Activated CD8-positive, alpha-beta memory T cell treated with anti-CD3 and anti-CD28 coated beads for 1 hour (primary cell): ENCODE measurements at places on chromosomes 4 and X.

- DNase-seq: no peak
These were observed 19.5 kb upstream of the SYTL5 start for GRCh38 chrX:37986893-37987292.

DNA sequence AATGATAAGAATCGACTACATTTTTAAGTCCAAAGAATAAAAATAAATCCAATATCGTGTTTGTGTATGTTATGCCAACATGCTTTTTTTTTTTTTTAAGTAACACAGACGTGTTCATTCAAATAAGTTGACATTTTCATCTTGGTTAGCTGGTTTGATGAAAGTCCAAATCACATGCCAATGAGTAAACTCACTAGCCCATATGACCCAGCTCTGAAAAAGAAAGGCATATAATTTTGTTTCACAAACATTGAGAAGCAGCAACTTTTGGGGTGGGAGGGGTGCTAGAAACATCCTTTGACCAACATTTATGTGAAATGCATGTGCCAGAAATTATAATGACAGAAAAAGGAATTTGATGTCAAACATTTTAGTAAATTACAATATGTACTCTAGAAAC lies 61.6 kb upstream of the SPP1 start:
- no peak for DNase-seq

- no peak for DNase-seq
These were observed 115.5 kb upstream of the FAM9C start for GRCh38 chrX:13159886-13160285.

DNA sequence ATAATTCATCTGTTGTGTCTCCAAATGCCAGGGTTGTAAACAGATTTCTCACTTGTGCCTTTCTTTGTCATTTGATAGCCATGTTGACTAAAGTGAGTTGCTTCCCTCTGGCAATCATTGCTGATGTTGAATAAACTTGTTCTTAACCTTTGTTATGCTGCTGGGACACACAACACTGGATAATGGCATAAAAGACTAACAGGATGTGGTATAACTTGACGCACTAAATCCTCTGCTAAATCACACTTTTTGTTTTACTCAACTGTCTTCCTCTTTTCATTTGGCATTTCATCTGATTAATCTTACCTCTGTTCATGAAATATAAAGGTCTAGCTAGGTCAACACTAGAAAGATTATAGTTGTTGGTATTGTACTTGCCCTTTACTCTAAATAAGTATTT lies 17.6 kb upstream of the CXCL5 start:
- no peak for DNase-seq

DNA sequence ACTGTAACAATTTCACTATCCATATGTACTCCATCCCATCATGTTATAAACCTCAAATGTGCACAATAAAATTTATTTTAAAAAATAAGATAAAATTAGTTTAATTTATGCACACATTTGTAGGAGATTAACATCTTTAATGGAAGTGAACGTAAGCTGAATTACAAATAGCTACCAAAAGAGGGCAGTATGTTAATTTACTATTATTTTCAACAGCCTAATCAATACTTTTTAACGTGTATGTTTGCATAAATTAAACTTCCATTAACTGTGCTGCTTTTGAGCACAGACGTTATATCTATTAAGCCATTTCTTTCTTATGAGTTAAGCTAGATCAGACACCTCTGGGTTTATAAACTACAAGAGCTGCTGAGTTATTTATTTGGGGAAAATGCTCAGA lies 56.5 kb upstream of the PHKA2 start:
- no peak for DNase-seq

DNA sequence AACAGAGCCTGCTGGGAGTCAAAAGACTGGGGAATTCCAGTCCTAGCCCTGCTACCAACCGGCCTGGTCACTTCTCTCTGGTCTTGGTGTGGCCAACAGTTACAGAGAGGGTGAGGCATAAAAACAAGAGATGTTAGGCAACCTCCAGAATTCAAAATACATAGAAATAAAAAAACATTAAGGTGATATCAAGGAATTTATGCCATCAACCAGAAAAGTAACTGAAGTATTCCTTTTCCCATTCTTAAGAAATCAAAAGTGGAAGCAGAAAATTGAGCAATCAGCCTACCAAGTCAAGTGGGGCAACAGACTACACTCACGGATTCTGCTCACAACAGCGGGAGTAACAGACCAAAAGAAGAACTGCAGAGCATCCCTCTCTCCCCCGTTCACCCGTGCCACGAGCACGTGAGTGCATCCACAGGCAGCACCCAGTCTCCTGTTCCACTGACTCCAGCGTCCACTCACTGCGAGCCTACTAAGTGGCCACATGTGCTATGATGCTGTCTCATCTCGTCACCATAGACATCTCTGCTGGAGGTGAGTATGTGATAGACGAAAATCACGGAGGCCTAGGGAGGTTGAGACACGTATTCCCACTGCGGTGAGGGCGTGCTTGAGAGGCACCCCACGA lies 29.3 kb downstream of the AFAP1 start:
- no peak for DNase-seq

GRCh38 chrX:40960041-40960440 lies 125.2 kb upstream of the USP9X start:
- DNase-seq: no peak

GRCh38 chr4:126532527-126532926 lies 1100.2 kb upstream of the INTU start:
- DNase-seq: no peak

GRCh38 chr4:153809307-153809706 lies 20.4 kb upstream of the SFRP2 start:
- no peak for DNase-seq

DNA sequence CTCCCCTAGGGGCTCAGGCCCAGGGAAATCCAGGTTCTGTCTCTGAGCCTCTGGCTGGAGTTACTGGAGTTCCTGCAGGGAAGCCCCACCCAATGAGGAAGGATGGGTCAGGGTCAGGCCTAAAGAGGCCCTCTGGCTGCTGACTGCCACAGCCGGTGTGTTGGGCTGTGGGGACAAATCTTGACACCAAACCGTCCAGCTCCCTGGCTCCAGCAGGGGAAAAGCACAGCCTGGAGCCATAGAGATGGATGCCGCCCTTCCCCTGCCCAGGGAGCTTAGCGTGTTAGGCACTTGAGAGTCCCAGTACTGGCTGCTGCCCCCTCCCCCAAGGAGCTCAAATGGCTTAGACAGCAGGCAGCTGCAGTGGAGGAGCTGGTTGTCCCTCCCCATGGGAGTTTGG lies 321.3 kb upstream of the LCORL start:
- DNase-seq: no peak

- DNase-seq: no peak
These were observed 101.6 kb downstream of the FGF16 start for GRCh38 chrX:77548751-77549150.

GRCh38 chrX:118764122-118764521 lies 36.7 kb downstream of the IL13RA1 start:
- no peak for DNase-seq

- DNase-seq: no peak
These were observed 444.7 kb downstream of the IQCM start for GRCh38 chr4:149370785-149371420.

- DNase-seq: no peak
These were observed 393.5 kb downstream of the MAPK10 start for GRCh38 chr4:85966373-85966772.

DNA sequence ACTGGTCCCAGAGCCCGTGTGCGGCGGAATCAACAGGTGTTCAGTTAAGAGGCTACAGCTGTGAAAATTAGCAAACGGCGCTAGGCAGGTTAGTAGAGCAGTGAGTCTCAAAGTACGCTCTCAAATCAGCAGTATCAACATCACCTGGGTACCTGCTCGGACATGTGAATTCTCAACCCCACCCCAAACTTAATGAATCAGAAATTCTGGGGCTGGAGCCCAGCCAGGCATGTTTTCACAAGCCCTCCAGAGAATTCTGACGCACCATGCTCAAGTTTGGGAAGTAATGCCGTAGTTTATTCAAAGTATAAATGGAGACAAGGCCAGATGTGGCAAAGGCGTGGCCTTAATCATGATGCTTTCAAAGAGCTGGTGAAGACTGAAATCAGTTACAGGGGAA lies 58.2 kb upstream of the PTCHD1 start:
- no peak for DNase-seq

- no peak for DNase-seq
These were observed 776 bp upstream of the SOWAHD start for GRCh38 chrX:119757646-119757978.

DNA sequence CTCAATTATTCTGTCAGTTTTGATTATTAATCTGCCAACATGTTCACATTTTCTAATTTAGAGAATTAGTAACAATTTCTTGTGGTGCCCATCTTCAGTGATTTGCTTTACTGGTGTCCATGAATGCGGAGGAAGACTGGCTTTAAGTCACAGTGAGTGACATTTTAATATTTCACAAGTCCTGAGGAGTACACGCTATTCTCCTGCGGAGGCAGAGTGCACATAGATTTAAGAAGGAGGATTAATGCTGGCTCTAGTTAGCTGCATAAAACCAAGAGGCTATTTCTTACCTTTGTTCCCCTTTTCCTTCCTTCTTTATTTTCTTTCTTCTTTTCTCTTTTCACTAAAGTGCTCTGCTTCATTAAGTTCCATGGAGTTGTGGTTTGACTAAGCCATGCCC lies 495.2 kb upstream of the IGFBP7 start:
- DNase-seq: no peak

- DNase-seq: no peak
These were observed 14.0 kb upstream of the KIAA0232 start for GRCh38 chr4:6768539-6768905.
